Naive B cell (primary cell): ENCODE measurements at places on chromosomes 16 and 17. TPM values are rescaled to one million over a fixed set of nuclear protein-coding genes. Genes with fewer than 3 reads are reported as not detected.

The TEPSIN gene
- 8.0 TPM for polyA plus RNA-seq

The PRDM7 gene
- polyA plus RNA-seq: not detected

The SMG1 gene
- 18.0 TPM for polyA plus RNA-seq

The HOXB9 gene
- not detected for polyA plus RNA-seq

The MYO1C gene
- polyA plus RNA-seq: 12.0 TPM

The TEKT3 gene
- not detected for polyA plus RNA-seq
